ENCODE measurements at places on chromosomes 13 and 19. TPM values are rescaled to one million over a fixed set of nuclear protein-coding genes. Genes with fewer than 3 reads are reported as not detected.

- DNase-seq, result no peak
Measured at GRCh38 chr13:78187781-78188180, 269.1 kb upstream of the EDNRB start.

DNA sequence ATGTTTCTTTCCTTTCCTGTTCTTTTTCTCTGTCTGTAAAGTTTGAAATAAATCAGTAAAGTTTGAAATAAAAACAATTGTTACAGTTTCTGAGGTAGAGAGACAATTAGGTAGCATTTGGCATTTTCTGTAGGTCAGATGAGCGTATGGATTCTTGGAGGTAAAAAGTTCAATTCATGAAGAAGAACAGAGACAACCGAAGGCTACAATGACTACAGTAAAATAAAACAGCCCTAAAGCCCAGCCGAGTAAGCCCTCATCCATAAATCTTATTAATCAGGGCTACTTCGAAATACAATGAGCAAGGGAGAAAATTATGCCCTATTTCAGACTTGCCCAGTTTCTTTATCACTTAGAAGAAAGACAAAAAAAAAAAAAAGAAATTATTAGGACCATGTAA is 941.9 kb upstream of the SLC10A2 start:
- DNase-seq, result no peak

GRCh38 chr19:3056417-3057088 is 5.7 kb downstream of the TLE5 start:
- no peak for DNase-seq

ZNF547 gene
- 2.0 TPM for total RNA-seq

SLC17A7 gene
- 0.16 TPM for total RNA-seq

All from activated T-helper 2 cell treated with anti-CD3 and anti-CD28 coated beads, Interferon-gamma antibody, Interleukin-2, Interleukin-4, amounts not matched to agents 10 μg/mL and 5 μg/mL and 100 μg/mL, durations not matched to agents 14 hours and 24 hours and 36 hours (primary cell).